ENCODE measurements at places on chromosomes 16 and 17.
A peak's percentile ranks its signal among the peaks of the same experiment; 100 is the strongest.

GRCh38 chr17:10370016-10370608, 2.7 kb downstream of the MYH13 start:
- no peak for DNase-seq

GRCh38 chr17:81923302-81924260, 4.0 kb downstream of the MAFG start:
- no peak for DNase-seq

DNA sequence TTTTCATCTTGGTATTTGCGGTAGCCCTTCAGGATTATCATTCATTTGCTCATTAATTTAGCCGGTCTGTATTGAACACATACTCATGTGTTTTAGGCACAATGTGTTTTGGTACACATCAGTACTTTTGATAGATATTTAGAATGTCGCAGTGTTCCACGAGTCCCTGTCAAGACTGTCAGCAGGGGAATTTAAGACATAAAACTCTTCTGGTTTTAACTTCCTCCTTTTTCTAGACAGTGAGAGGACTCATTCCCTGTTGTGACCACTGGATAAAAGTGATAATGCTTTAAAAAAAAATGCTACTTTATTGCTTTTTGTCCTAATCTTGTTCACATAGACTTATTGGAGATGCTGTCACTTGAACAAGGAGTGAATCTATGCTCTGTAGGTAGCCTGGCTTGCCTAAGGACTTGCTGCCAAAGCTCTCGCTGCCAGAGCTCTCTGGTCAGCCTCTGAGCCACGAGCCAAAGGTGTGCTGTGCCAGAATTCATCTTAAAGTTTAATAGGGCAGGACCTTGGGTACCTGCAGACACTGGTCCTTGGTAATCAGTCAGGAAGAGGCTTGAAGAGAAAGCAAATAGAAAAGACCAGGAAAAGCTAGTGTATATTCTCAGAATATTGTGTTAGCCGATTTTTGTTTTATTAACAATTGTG, 5.4 kb downstream of the DCAF7 start:
- DNase-seq = no peak

DNA sequence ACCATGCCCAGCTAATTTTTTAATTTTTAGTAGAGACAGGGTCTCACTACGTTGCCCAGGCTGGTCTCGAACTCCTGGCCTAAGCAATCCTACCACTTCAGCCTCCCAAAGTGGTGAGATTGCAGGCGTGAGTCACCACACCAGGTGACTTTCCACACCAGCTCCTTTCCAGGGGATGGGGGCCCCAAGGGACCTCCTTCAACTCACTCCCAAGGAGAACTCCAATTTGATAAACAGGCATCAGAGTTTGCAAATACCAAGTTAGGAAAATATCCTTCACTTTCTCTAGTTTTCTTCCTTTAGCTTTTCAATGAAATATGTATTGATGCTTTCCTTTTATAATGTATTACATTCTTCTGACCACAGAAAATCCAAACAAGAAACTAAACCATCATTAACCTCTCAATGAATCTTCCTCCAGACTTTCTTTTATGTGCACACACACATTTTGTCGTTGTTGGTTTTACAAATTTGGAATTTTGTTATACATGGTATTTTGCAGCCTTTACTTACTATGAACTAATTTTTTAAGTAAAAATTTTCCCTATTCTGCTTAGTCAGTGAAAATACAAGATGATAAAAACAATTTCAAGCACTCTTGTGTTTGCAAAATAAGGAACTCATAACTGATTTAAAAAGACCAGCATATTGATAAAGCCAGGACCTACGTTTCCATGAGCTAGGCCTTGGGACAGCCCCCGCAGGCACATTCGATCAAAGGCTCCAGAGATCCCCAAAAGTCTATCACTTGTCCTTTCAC, 32.0 kb downstream of the GAS7 start:
- no peak for DNase-seq

DNA sequence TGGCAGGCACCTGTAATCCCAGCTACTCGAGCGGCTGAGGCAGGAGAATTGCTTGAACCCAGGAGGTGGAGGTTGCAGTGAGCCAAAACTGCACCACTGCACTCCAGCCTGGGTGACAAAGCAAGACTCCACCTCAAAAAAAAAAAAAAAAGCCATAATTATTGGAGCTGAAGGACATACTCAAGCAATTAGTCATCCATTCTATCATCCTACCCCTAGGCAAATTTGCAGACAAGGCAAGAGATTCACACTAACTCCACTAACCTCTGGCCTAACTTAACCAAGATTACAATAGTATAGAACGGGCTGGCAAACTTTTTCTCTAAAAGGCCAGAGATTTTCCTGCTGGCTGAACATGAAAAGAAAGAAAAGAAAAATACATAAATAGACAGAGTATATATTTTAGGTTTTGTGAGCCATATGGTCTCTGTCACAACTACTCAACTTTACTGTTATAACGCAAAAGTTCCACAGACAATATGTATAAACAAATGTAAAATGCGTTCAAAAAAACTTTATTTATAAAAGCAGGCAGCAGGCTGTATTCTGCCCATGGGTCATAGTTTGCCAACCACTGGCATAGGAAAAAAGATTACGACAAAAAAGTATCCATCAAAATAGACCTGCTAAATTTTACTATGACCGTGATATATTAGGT, 29.7 kb downstream of the BRIP1 start:
- no peak for DNase-seq

GRCh38 chr17:49106321-49107210, 26.0 kb upstream of the B4GALNT2 start:
- no peak for DNase-seq

DNA sequence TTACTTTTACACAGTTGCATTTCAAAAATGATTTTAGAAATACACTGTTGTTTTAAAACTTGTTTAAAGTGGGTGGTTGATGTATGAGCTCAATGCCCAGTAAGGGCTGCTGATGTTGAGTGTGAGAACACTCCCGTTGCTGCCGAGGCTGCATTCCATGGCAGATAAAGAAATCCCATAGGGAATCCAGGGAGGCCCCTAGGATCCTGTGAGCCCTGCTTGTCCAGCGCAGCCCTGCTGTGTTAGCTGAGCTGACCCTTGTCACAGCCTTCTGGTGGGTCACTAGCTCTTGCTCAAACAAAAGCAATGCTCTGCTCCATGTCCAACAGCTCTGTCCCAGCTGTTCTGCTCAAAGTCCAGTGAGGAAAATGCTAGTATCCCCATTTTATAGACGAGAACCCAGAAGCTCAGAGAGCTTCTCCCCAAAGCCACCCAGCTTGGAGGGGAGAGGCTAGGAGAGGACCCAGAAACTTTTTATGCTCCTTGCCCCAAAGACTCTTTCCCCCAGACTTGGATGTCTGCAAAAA, 18.6 kb upstream of the COL1A1 start:
- no peak for DNase-seq

- DNase-seq = no peak
Observed at GRCh38 chr17:46895171-46895570, 27.8 kb upstream of the GOSR2 start.

DNA sequence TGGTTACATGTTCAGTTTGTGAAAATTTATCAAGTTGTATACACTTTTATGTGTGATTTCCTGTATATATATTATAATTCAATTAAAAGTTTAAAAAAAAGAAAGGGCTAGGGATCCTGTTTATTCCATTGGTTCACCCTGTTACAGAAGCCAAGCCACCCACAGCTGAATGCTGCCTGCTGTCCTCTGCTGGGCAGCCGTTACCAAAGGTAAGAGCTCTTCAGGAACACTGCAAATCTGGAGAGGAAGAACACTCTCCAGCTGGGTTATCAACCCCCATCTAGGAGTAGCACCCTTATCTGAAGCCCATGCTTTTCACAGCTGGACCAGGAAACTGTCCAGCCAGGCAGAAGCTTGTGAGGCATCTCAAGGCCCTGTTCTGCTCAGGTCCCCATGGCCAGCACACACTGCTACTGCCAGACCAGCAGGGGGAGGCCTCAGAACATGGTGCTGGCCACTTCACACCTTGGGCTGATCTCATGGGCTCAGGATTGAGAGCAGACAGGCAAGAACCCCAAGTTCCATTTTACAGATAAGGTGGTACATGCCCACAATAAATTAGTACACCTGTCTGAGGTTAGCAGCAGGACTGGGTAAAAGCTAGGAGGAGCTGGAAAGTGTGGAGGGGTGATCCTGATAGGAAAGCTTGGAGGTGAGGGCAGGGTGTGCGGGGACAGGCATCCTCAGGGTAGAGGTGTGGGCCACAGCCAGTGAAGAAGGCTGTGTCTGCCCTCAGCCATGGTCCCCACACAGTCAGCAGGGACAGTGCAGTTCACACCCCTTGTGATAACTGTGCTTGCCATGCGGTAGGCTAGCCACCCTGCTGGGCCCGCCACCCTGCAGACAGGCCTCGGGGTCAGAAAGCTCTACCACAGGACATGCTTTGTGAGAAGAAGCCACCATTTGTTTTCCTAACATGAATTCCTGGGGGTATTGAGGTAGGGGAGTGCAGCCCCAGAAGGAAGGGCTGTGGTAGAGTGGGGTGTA, 54.3 kb upstream of the SREBF1 start:
- DNase-seq = no peak

- no peak for DNase-seq
Observed at GRCh38 chr17:75679706-75680211, 12.6 kb downstream of the SAP30BP start.

- DNase-seq = no peak
Observed at GRCh38 chr17:46842835-46843234, 8.5 kb upstream of the WNT9B start.

DNA sequence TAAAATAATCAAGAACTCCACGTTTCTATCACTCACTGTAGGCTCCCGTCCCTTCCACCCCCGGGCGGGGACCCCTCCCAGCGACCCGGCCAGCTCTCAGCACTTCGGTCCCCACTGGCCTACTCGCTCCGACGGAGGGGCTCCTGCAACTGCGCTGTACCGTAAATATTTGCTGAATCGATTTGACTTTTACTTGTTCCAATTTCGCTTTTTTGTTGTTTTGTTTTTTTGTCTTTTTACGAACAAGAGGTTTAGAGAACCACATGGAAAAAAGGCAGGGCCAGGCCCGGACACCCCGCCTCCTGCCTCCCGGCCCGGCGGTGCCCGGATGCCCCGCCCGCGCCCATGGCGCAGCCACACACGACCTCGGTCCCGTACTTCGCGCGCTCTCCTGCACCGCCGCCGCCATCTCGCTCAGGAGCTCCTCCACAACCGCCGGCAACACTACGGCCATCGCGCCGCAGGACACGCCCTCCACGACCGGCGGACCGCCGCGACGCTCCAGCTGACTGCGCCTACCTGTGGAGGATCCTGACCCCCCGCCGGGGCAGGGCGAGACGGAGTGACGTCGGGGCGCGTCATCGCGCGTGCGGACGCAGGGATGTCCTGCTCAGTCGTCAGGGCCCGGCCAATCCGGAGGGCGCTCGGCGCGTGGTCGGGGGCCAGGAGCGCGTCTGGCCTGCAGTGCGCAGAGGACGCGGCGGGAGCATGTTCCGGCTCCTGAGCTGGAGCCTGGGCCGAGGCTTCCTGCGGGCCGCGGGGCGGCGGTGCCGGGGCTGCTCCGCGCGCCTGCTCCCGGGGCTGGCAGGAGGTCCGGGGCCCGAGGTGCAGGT, at the start of the genes TTC19 and ZSWIM7:
Gene TTC19 (plus strand): TSS at position 684 of the 833 bp plus-strand sequence. CDS start 25 bp downstream, at position 709.
Gene ZSWIM7 (minus strand): TSS at position 564 of the 833 bp plus-strand sequence. CDS start 110 bp downstream, at position 454.
- DNase-seq = peak; percentile 92

GRCh38 chr16:26647870-26648269, 418.9 kb upstream of the C16orf82 start:
- no peak for DNase-seq

- no peak for DNase-seq
Observed at GRCh38 chr17:81334987-81335772, 40.1 kb upstream of the SLC38A10 start.

DNA sequence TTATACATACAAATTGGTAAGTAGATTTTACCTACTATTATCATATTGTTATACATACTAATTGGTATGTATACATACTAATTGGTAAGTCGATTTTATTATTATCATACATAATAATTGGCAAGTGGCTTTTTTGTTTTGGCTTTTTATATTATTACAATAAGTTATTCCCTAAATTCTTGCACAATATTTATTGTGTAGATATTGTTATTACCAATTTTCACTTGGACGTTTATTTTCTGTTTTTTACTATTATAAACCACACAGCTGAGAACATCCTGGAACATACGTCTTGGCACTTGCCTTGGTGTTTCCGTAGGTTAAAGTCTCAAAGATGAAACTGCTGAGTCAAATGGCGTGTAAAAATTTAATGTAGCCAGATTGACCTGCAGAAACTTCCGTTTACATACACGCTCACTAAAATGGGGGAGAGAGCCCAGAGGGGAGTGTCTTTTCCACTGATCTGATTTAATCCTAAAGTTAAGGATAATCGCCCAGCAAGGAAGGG, 18.9 kb downstream of the GNGT2 start:
- DNase-seq = no peak

GRCh38 chr16:70714581-70715054, 28.8 kb upstream of the MTSS2 start:
- no peak for DNase-seq

DNA sequence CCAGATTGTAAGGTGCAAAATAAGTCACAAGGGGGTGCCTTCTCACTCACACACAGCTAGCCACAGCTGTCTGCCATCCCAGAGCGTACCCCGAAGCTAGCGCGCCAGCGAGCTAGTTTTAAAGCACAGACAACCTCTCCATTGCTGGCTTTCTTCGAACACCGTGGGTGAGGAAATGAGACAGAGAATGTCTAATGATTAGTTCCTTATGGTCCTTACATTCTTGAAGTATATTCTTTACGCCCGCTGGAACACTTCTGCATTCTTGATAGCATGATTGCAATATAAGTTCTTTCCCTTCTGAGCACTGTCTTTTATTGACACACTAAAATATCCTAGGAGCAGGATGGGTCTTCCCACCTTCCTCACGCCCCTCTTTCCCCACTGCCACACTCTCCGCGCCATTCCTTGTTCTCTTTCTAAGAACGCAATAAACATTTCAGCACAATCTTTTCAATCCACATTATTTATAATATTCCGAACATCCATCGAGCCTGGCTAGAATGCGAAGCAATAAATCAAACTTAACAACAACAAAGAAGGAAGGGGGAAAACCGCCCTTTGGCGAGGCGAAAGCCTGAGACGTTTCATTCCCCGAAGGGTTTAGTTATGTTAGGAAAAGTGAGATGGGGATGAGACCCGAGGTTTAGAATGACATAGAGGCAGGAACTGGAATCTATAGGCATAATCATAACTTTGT, 251.3 kb downstream of the NTN1 start:
- no peak for DNase-seq

GRCh38 chr16:78505544-78506366, 406.3 kb downstream of the WWOX start:
- DNase-seq = no peak

- DNase-seq = no peak
Observed at GRCh38 chr16:8936421-8936820, 27.3 kb downstream of the USP7 start.

All from neuronal stem cell (in vitro differentiated cells).